ENCODE measurements at places on chromosomes 4 and X. TPM values are rescaled to one million over a fixed set of nuclear protein-coding genes. Genes with fewer than 3 reads are reported as not detected.

GRCh38 chr4:6008092-6008551 lies 10.1 kb downstream of the C4orf50 start:
- no peak for DNase-seq

DNA sequence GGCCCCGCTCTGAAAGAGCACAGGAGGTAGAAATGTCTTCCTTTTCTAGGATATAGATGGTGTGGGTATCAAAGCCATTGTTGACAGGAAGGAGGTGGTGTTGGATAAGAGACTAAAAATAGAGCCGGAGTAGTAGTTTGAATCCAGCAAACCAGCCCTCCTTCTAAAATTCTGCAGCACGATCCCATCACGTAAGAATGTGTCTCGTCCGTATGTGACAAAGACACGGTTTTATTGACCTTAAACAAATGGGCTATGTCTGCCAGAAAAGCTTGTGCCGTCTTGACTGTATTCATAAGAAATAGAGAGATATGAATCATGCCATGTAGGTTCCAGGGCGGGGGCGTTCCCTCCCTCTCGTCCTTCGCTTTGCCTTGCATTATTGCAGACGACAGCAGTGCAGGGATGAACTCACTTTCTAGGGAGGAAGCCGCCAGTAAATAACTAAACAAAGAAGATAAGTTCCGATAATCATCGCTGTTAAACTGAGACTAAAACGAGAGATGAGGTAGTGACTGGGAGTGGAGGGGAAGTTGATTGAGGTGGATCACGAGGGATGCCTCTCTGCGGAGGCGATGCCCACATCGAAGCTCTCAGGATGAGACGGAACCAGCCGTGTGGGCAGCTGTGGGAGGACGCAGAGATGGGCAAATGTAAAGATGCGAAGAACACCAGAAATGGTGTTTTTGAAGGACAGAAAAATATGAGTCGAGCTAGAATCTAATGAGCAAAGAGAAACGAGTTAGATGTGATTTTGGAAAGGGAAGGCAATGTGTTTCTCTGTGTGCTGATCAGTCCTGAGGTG lies 3.4 kb downstream of the TENM3 start:
- DNase-seq = no peak

BMX gene
- 6.9 TPM for total RNA-seq

- no peak for DNase-seq
These were observed 157.1 kb downstream of the VEGFC start for GRCh38 chr4:176635372-176636261.

RBM41 gene
- 15.7 TPM for total RNA-seq

FREM3 gene
- not detected for total RNA-seq

GRCh38 chr4:104879367-104879766 lies 267.3 kb upstream of the TET2 start:
- DNase-seq = no peak

GRCh38 chr4:104294811-104295210 lies 199.9 kb downstream of the CXXC4 start:
- DNase-seq = no peak

DNA sequence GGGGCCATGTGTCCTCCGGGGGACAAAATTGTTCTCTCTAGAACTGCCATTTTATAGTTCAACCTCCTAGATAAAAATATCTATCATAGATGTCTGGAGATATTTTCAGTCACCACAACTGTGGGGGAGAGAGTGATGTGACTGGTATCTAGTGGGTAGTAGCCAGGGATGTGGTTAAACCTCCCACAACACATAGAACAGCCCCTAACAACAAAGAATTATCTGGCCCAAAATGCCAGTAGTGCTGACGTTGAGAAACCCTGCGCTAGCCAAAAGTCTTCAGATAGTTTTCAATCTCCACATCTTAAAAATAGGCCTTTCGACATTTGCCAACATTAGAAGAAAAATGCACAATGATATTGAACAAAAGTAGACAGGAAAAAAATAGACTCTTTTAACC lies 19.0 kb upstream of the SUPT20HL2 start:
- DNase-seq = no peak

DNA sequence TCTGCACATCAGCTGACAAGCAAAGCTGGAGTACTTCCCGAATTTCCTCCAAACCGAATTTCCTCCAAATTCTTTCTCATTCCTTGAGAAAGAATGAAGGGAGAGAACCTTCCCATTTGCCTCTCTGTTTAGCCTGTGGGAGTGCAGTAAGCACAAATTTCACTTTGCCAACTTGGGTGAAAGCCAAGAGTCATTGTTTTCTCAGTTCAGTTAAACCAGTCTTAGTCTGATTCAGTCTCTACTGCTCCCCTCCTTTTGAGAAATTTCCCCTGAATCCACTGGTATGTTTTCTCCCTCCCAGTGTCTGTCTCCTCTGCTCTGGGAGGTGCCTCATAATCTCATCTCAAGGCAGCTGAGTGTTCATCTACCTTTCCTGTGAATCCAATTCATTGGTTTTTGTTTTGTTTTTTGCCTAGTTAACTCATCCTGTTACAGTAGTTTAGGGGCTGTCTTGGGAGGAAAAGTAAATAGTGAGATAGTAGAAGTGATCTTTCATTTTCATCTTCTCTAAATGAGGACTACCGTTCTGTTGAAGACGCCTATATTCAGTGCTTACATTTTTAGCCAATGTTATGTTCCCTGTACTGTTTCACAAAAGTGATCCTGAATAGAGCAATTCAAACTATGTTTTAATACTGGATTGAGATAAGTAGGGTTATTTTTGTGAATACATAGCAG lies 49.0 kb downstream of the SYTL5 start:
- no peak for DNase-seq

FGA gene
- total RNA-seq = not detected

All from right cardiac atrium (tissue), 5 donors.